ENCODE measurements at places on chromosomes 4 and X.

- no peak for DNase-seq
These were observed 10.2 kb downstream of the PDGFC start for GRCh38 chr4:156961196-156962057.

DNA sequence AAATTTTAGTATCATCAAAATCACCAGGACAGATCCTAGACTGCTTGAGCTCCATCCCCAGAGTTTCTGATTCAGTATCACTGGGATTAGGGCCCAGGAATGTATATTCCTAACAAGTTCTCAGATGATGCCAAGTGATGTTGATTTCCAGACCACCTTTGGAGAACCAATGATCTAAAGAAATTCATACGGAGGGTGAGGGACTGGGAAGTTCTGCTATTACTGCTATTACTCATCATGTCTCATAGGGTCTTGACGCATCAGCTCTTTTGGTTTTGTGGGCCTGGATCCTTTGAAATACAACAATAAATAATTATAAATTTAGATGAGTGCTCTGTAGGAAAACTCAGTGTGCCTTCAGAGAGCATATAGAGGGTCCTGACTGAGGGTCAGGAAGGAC lies 59.8 kb upstream of the LGI2 start:
- no peak for DNase-seq

DNA sequence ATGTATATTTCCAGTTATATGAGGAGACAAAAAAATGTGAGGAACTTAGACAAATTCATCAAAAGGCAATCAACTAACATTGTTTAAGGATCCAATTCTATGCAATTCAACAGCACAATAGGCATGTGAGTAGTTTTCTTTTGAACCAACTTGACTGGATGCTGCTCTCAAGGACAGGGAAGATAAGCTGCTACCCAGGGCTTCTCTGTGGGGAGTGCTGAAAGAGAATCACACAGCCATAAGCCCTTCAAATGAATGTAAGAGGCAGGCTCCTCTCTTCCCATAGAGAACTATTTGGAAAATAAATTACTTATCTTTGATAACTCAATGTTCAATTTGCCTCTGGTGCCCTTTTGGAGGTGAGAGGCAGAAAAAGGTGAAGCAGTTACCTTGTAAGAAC lies 1413.6 kb downstream of the PCDH7 start:
- DNase-seq = no peak

DNA sequence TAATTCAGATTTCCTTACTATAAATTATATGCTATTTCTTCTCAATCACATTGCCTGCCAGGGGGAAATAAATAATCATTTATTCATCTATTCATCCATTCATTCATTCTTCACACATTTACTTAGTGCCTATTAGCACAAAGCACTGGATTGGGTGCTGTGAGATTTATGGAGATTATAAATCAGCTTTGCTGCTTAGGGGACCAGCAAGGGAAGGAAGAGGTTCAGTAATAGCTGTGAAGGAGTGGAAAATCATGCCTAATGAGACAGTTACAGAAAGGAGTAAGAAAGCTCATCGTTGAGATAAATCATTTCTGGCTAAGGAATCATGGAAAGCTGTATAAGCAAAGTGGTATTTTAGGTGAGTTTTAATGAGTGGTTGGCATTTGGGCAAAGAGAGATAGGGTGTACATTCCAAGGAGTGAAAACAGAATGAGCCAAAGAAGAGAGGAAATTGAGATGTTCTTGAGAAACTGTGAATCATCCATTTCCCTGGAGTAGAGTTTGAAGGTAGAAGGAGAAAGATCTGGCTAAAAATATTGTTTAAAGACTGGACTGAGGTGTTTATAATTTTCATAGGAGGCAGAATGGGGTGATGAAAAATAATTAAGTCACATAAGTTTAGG lies 9.6 kb downstream of the ARSJ start:
- DNase-seq = no peak

DNA sequence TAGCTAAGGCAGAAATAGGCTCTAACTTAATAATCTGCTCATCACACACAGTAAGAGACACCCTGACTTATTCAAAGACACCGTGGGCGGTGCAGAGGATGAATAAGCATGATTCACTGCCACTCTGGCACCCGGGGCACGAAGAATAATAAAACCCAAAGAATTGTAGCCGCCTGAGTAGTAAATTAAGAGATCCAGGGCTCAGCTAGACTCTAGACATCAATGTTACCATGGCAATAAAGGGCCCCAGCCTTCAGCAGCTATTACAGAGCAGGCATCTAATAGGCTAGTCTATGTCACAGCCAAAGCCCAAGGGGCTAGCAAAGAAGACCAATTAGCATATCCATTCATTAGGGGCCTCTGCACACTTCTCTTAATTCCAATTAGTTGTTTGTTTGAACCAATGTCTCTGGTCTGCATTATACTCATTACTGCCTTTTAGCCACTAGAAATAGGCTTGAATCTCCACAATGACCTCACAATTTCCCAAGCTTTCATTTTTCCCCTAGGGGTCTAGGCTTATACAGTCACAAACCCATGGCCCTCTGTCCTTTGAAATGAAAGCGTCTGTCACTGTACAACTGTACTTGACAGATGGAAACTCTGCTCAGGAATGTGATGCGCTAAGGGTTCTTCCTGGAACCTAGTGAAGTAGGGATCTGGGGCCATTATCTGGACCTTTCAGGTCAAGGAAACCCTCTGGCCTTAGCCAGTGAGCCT lies 3.0 kb upstream of the ATP1B4 start:
- DNase-seq = no peak

GRCh38 chr4:77959566-77960338 lies 97.1 kb downstream of the MRPL1 start:
- peak; percentile 51 for DNase-seq

DNA sequence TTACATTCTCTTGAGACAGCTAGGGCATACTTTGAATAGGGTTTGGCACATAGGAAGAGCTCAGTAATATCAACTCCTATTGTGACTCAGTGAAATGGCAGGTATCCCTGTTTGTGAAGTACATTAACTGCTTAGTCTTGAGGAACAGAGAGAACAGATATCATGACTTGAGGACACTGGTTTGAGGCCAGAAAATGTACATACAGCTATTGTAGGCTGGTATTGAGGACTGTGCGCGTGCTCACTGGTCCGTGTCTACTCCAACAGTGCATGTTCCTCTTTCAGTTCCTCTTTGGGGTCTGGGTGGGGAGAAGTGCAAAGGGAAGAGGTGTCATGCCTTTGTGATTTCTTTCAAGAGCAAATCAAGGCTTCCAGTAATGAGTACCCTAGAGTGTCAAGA lies 34.6 kb upstream of the TBC1D9 start:
- no peak for DNase-seq

GRCh38 chrX:153902385-153902784 lies 2.1 kb upstream of the AVPR2 start:
- no peak for DNase-seq

- DNase-seq = no peak
These were observed 39.2 kb downstream of the TXLNG start for GRCh38 chrX:16825264-16826035.

DNA sequence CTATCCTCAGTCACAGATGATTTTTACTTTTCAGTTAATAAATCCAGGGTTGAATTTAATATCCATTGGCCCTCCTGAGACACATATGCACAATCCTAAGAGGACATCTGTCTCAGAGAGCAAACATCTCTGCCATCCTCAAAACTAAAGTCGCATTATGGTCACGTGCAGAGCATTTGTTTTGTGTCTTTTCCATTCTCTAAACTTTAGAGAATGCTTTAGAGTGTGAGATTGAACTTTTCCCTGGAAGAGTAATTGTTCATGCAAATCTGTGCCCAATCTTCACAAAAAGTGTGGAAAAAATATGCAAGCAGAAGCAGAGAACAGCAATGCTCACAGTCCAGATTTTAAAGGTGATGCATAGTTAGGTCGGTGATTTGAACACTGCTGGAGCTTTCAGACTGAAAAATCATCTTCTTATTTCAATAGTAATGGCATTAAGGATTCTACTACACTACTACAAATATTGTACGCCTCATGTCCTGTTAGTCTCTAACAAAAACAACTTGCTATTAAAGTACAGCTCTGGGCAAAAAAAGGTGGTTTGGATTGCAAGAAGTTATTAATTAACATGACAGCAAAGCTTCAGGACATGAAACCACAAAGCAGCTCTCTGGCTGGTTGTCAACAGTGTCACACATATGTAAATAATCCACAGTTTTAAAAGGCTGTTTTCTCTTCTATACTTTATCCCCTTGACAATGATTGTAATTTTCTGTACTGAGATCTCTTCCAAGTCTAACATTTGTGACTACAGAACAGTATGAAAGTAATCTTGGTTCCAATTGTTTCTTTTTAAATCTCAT lies 19.9 kb downstream of the DCHS2 start:
- no peak for DNase-seq

DNA sequence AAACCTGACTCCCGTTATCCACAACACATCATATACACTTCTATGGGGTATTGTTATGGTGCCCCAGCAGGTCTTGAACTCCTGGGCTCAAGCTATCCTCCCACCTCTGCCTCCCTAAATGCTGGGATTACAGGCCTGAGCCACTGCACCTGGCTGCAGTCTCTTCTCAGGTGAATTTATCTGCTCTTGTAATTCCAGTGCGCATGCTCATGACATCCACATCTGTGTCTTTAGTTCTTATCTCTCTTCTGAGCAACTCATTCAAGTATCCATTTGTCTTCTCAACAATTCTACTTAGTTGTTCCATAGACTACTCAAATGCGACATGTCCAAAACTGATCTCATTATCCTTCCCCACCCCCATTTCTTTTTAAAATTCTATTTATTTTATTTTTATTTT lies 20.5 kb upstream of the MID2 start:
- no peak for DNase-seq

DNA sequence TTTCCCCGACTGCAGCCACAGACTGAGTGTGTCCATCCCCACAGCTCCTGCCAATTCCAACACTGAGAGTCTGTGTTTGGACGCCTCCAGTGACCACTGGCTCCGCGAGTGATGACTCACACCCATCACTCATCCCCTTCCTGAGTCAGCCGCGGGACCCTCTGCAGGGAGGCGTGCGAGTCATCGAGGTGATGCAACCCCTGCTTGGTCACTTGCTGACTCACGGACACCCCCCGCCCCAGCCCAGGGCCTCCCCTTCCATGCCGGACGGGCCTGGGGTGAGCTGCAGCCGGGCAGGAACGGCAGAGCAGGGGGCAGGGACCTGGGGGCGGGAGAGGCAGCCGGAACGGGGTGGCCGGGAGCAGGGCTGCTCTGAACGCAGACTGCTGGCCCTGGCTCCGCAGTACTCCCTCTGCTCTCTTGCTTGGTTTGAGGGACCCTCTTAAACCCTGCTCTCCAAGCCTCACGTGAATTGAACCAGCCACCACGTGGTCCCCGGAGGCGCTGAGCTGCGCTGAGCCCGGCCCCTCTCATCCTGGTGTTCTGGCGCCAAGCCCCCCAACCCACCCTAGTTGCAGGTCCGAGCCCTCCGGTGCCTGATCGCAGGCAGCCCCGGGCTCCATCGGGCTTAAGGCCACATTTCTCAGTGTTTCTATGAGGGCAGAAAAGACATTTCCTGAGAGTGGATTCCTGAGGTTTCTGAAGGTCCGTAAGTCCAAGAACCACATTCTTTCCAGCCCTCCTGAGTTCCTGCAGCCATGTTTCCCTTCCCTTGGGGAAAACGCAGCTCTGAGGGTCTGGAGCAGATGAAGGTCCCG lies 32.4 kb downstream of the FGFRL1 start:
- DNase-seq = peak; percentile 93

DNA sequence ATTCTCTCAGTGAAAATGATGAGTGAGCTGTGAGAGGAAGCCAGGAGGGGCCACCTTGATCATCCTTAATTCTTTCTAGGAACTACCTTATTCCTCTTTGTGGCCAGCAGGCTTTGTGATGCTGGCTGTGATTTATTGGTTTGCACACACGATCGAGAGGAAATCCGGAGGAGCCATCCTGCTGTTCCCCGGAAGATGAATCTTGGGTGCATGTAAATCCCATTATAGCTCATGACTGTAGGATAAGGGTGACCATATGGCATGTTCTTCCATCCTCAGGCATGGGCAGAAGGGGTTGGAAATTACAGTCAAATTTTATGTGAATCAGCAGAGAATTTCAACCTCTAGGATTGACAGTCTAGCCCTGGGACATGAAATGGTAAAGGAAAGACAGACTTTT lies 254.5 kb downstream of the UNC5C start:
- DNase-seq = no peak

GRCh38 chr4:83852085-83852451 lies 316.2 kb downstream of the GPAT3 start:
- peak; percentile 41 for DNase-seq

GRCh38 chr4:38696697-38697096 lies 32.7 kb downstream of the KLF3 start:
- no peak for DNase-seq

DNA sequence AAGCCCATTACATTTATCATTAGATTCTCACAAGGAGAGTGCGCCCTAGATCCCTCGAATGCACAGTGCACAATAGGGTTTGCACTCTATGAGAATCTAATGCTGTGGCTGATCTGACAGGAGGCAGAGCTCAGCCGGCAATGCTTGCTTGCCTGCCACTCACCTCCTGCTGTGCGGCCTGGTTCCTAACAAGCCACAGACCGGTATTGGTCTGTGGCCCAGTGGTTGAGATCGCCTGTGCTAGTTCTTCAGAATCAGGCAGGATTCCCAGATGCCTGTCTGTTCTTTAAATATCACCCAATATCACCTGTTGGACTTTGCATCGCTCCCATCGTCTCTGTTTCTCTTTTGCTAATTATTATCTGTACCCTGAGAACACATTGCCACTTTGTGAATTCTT lies 14.0 kb downstream of the DSPP start:
- no peak for DNase-seq

- no peak for DNase-seq
These were observed 200.4 kb downstream of the ARAP2 start for GRCh38 chr4:36043901-36044300.
